ENCODE measurements at places on chromosomes 4 and X. TPM values are rescaled to one million over a fixed set of nuclear protein-coding genes. Genes with fewer than 3 reads are reported as not detected.

ABCG2 gene
- total RNA-seq, result 20.2 TPM

XAGE1A gene
- total RNA-seq, result not detected

RAB33A gene
- total RNA-seq, result 8.0 TPM

CYBB gene
- total RNA-seq, result 12.6 TPM

HERC3 gene
- total RNA-seq, result 47.0 TPM

All from camera-type eye (tissue), 1 donor.